ENCODE measurements at places on chromosomes 5 and 9.

- DNase-seq = no peak
Measured at GRCh38 chr5:5409151-5409810, 13.2 kb upstream of the ICE1 start.

DNA sequence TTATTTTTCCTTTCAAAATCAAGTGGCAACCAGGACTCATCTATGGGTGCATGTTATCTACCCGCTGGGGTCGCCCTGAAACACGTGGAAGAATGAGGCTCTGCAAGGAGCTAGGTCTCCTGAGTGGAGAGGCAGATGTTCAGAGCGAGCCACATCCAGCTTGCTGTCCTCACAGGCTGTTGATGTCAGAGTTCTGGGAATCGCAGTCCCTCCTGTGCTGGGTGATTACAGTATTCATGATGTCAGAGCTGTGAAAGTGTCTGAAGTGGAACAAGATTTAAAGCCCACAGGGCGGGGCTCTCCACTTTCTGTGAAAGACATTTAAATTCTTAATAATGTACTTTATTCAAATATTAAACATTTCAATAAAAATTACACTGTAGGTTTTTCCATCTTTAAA lies 24.4 kb upstream of the LMX1B start:
- DNase-seq = no peak

DNA sequence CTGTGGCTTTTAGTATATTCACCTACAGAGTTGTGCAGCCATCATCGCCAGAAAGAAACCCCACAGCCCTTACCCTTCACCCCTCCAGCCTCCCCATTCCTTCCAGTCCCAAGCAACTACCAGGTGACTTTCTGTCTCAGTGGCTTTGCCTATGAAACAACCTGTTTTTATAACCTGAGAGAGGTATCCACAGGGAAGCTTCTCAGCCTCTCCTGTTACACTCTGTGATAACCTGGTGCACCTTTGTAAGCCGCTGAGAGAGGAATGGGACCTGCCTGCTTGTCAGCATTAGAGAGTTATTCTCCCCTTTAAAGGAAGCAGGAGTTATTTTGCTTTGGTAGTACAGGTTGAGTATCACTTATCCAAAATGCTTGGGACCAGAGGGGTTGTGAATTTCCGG lies 93.6 kb downstream of the TRIO start:
- no peak for DNase-seq

- no peak for DNase-seq
Measured at GRCh38 chr5:144032375-144032774, 138.1 kb downstream of the YIPF5 start.

GRCh38 chr5:81269751-81270393 lies 31.5 kb upstream of the ZCCHC9 start:
- no peak for DNase-seq

DNA sequence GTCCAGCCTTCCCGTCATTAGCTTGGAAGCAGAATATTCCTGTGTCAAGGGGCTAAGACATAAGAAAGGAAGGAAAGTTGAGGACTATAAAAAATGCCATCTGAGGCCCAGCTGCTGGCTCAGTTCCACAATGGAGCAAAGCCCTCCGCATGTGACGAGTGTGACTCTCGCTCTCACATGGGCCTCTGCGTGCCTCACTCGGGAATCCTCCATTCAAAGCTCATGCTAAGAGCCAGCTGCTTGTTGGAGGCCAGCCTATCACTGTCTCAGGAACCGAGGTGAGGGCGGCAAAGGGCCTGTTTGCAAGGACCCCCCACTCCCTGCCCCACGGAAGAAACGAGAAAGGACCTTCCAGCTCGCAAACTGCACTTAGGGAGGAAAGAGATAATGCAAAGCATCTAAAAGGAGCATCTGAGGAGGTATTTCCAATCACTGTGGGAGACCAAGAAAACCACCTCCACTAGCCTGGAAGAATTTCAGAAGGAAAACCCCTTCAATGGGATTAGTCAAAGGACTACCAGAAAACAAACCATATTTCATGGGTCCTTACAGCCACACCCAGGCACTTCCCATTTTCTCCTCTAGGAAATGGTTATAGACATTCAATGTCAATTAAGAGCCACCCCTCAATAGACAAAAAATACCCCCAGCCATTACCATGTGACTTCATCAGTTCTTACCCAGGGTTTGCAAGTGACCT lies 95.3 kb downstream of the PRRT1B start:
- DNase-seq = no peak

GRCh38 chr9:136409557-136410455 lies 608 bp downstream of the ENTR1 start:
- DNase-seq = peak; percentile 62

GRCh38 chr9:122923947-122924346 lies 7.4 kb downstream of the ZBTB26 start:
- DNase-seq = no peak

- DNase-seq = peak; percentile 42
Measured at GRCh38 chr9:86591472-86591871, 237.3 kb upstream of the TUT7 start.

DNA sequence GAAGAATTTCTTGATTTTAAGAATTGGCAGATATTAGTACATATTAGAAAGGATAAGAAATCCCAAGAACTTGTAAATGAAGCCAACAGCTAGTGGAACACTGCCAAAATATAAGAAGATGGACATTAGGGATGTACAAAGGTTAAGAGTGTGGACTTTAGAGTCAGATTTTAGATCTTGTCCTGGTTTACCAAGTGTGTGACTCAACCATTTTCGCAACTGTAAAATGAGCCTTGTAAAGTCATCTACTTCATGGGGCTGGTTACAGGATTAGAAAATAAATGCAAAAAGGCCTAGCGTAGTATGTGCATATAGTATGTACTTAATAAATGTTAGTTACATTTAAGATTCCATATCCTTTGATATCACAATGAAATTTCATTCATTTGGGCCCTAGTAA lies 260.0 kb downstream of the RAB3C start:
- DNase-seq = no peak

DNA sequence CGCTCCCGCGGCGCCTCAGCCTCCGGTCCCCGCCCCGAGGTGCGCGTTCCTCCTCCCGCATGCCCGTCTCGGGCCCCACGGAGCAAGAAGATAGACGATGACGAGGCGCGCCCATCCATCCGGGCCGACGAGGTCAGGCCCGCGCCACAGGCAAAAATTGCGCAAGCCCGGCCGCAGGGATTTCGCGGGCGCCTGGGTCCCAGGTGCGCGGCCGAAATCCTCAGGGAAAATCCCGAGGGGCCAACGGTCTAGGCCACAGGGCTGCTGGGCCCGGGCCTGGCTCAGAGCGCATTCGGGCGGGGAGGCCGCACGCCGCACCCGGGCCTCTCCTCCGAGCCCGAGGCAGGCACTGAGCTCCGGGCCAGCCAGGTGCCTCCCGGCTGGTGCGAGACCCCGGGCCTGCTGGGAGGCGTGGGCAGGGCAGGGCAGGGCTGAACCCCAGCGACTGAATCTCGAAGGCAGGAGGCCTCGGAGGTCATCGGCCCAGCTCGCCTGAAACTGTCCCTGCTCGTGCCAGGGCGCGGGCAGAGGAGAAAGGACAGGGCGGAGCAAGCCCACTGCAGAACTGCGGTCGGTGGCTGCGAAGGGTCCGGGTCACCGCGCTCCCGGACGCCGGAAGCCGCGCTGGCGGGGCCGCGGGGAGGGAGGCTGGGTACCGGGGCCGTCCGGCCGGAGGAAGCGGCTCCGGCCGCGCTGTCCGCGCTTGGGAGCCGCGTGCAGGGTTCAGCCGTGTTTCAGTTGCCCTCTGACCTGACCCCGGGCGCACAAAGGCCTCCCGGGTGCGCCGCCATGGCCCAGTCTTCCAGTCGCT lies 66.8 kb downstream of the FOXD1 start:
- peak; percentile 4 for DNase-seq

DNA sequence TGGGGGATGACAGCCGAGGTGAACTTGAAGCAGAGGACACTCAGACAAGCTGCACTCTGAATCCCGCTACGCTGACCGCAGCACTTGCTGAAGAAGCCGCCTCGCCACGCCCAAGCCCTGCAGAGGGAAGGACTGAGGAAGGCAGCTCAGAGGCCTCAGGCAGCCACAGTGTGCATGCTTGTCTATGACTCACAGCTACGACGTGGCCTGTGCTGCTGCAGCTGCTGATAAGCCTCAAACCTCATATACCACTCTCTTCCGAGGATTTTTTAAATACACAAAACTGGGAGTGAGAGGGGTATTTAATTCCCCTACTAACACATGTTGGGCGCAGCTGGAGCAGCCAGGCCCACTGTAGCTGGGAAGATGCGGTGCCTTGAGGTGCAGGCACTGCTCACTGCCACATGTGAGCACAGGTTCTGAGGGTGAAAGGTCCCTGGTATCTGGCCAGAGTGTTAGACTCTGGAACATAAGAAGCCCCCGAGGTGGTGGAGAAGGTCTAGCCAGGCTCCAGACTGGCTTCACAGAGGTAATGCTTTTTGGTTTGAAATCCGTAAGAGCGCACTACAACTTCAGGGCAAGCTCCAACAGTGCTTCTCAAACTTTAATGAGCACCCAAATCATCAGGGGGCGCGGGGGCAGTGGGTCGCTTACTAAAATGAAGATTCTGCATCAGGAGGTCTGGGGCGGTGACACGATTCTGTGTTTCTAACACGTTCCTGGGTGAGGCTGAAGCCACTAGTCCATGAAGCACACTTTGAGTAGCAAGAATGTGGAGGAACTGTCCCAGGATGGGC lies 196.8 kb downstream of the AUH start:
- peak; percentile 95 for DNase-seq

GRCh38 chr9:3656224-3656623 lies 130.4 kb upstream of the RFX3 start:
- DNase-seq = no peak

- DNase-seq = no peak
Measured at GRCh38 chr5:156396063-156396829, 69.3 kb downstream of the SGCD start.

DNA sequence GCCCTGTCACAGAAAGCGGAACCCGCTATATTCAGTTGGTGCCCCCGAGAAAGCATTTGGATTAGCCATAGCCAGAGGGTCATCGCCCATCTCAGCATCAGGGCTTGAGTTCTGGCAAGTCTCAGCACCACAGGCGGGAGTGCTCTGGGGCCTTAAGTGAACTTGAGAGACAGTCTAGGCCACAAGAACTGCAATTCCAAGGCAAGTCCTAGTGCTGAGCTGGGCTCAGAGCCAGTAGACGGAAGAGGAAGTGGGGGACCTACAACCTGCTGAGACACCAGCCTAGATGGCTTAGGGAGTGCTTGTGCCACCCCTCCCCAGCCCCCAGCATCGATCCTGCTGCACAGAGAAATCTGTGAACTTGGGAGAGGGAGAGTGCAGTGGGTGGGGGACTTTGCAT lies 594.9 kb downstream of the CCDC171 start:
- DNase-seq = no peak

DNA sequence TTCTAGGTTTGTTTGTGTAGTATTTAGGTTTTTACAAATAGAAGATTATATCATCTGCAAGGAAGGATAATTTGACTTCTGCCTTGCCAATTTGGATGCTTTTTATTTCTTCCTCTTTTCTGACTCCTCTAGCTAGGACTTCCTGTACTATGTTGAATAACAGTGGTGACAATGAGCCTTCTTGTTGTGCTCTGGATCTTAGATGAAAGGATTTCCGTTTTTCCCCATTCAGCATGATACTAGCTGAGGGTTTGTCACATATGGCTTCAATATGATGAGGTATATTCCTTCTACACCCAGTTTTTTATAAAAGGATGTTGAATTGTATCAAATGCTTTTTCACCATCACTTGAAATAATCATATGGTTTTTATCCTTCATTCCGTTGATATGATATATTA lies 101.4 kb downstream of the FBXO4 start:
- DNase-seq = no peak

GRCh38 chr5:120217001-120217400 lies 247.1 kb upstream of the PRR16 start:
- no peak for DNase-seq

GRCh38 chr9:128936171-128936865 lies 11.1 kb downstream of the DOLK start:
- no peak for DNase-seq

DNA sequence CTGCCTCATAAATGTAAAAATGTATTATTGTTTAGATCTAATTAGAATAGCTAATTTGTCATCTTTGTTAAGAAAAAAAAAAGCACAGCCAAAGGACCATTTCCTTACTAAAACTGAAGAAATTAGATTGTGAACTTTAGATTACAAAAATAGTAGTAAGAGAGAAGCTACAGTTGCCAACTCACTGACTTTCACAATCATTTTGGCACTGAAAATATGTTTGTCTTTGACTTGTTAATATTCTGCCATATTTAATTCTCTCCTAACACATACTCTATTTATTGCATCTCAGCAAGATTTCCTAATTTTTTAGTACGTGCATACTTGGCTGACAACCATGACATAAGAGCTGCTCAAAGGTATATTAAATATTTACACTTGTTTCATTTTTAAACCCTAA lies 297.1 kb downstream of the TUSC1 start:
- no peak for DNase-seq

- DNase-seq = no peak
Measured at GRCh38 chr9:123469282-123469681, 113.3 kb downstream of the CRB2 start.

DNA sequence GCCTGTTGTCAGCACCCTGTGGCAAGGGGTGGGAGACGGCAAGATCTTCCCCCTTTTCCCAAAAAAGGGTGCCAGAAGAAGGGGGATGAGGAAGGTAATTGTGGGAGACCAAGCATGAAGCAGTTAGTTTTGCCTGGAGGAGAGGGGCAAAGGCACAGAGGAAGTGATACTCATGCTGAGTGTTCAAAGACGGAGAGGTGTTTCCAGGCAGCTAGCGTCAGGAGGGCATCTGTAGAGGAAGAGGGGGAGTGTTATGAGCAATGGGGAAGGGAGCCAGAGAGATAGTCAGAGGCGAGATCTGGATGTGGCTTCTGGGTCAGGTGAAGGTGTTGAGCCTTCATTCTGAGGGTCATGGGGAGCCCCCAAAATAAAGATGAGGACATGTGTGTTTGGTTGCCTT lies 26.9 kb upstream of the ADAM19 start:
- peak; percentile 11 for DNase-seq

- DNase-seq = no peak
Measured at GRCh38 chr9:38406476-38407186, 14.1 kb downstream of the ALDH1B1 start.

GRCh38 chr5:86625148-86625547 lies 7.4 kb downstream of the COX7C start:
- no peak for DNase-seq

DNA sequence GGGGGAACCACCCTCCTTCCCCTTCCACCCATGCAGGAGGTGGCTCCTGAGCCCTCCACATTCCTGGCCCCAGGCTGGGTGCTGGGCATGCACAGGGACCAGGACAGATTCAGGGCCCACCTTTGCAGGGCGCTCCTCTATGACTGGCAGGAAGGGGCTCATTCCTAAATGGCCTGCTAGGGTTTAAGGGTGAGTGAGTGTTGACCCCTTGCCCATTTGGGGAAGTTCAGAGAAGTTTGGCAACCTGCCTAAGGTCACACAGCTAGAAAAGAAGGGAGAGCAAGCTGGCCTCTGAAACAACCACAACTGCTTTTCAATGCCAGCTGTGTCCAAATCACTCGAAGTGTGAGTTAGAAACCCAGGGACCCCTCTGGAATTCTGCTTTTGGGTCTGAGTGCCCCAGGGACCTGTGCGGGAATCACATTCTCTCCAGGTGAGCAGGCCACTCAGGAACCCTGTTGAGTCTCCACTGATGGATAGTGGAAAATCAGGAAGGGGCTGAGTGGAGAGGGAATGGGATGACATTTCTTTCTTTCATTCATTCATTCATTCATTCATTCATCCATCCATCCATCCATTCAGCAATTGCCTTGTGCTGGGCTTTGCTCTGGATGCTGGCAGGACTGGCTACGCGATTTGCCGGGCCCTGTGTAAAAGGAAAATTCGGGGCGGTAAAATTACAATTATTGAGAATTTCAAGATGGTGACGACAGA lies 191.9 kb downstream of the C9orf50 start:
- DNase-seq = no peak
